ENCODE measurements at places on chromosomes 3 and 15.

GRCh38 chr3:197203714-197204146 is 94.7 kb downstream of the DLG1 start:
- DNase-seq: no peak

DNA sequence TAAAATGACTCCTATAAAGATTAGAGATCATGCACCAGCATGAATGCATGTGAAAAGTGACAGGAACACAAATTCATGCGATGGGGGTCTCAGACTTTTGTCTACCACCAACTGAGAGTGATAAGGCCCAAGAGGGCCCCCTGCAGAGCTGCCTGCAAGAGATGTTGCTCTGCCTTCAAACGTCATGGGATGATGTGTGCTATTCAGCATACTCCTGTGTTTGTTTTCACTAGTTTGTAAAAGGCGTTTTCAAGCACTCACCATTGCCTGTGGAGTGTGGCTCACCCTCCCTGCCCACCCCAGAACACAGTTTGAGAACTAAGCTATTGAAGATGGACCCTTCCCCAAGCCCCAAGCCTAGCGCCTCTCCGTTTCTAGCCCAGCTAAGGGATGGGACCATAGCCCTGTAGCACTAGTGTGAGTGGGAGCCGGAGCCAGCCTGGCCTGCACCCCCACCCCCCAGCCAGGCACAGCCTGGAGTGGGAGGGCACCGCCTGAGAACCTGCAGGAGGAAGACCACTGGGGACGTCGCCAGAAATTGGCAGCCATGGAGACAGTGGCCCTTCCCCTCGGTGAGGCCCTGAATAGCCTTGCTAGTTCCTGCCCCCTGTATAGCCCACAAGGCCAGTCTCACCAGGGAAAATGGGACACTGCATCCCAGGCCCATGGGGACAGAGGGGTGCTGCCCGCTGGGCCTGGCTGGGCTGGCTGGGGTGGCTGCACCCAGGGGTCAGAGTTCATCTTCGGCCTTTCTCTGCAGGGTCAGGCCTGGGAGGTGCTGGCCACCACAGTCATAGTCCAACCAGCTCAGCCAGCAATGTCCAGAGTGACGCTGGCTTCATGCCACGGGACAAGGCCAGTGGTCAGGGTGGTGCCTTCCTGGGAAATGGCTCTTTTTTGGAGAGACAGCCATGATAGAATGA is 22.6 kb upstream of the KLF13 start:
- no peak for DNase-seq

DNA sequence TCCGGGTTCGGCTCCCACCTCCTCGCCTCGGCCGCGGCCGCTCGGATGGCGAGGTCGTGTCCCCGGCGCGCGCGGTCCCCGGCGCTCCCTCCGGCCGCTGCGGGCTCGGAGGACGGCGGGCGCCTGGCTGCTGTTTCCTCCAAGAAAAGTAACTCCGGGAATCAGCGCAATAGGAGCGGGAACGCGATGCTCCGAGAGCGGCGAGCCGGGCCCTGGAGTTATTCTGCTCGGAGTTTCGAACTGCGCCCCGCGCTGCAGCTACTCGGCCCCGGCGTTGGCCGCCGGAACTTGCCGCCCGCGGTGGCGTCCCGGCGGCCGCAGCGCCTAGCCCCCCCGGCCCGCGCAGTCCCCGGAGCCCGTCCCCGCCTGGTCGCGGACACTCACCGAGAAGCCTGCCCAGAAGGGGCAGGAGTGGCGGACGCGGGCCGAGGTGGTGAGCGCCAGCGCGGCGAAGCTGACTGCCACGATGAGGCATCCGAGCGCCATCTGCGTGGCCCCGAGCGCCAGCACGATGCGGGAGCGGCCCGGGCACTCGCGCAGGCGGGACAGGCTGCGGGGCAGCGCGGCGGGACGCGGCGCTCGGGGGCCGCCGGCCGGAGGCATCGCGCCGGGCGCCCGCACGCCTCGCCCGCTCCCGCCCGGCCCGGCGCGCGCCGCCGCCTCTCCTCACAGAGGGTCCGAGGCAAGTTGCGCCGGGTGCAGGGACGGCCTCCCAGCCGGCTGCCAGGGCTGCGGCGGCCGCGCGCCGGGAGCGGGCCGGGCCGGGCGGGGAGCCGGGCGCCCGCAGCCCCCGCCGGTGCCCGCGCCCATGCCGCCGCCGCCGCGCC is 251.9 kb downstream of the TJP1 start:
- DNase-seq: no peak

DNA sequence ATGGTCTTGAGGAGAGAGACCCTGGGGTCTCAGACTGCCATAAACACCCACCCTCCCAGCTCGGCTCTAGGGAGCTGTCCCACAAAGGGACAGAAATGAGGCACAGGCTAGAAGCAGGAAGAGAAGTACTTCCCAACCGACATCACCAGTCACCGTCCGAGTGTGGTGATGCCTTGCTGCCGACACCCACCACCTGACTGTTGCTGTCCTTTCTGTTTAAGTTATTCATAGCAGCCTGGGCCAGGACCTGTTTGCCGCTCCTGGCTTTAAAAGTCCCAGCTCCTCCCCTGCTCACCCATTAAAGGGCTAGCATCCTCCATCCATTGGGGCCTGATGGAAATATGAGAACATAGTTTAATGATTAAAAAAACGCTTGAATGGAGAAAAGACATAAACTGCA is 13.2 kb upstream of the SPG11 start:
- DNase-seq: no peak

DNA sequence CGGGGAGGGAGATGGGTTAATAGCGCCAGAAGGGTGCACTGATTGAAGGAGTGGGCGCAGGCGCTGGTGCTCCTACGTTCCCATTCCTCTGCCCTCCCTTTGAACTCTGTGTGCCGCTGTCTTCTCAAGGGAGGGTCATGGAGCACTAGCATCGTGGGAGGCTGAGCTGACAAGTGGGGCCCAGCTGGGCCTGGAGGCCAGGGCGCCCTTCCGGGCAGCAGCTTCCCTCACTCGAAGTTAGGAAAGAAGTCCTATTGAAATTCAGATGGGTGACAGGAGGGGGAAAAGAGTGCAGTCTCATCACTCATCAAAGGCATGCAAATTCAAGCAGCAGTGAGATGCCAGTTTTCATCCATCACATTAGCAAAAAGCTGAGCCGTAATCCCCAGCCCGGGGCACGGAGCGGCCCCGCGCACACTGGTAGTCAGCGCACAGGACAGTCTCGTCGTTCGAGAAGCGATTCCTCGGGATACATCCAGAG is 128.2 kb downstream of the LRRK1 start:
- DNase-seq: no peak

GRCh38 chr3:128610451-128611070 is 40.1 kb downstream of the RPN1 start:
- no peak for DNase-seq

DNA sequence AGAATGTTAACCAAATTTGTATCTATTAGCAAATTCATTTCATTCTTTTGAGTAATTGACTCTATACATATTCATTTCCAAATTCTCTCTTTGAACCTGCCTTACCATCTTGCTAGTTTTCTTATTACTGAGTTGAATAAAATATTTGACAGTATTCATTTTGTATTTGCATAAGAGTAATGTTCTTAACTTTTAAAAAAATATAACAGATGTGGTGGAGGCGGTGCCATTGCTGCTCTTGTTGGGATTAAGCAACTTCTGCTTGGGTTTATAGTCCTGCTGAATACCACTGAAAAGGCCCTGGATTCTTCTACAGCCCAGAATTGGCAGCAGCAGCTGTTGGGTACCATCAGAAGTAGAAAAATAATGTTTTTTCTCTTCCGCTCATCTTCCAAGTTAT is 148.9 kb upstream of the PEX5L start:
- no peak for DNase-seq

DNA sequence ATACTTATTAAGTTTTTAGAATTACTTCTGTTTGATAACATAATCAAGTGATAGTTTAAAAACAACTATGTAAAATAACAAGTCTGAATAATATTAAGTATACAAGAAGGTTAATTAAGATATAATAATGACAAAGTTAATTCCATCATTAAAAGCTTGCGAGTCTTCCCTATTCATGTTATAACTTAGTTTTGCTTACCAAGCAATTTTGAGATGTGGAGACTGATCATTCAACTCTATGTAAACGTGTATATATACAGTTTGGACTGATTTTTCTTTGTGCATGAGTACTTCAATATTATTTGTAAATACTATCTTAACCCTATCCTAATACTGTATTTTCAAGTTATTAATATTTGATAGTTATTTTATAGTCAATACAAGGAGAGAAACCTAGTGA is 870.9 kb downstream of the GBE1 start:
- no peak for DNase-seq

GRCh38 chr3:27213450-27213849 is 155.7 kb downstream of the NEK10 start:
- no peak for DNase-seq

DNA sequence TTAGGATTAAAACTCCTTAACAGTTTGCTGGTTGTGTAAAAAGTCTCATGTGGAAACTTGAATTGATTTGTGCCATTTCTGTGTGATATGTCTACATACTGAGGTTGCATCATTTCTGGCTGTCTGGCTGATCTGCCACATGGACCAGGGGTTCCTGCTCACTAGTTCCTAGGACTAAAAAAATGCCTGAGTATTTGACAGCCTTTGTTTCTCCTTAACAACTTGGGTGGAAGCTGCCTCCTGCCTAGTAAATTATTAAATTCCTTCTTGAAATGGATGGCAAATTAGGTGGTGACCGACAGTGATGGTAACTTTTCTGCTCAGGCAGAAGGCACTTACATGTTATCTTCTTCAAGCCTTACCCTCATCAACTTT is 226.9 kb upstream of the MRPL3 start:
- DNase-seq: no peak

DNA sequence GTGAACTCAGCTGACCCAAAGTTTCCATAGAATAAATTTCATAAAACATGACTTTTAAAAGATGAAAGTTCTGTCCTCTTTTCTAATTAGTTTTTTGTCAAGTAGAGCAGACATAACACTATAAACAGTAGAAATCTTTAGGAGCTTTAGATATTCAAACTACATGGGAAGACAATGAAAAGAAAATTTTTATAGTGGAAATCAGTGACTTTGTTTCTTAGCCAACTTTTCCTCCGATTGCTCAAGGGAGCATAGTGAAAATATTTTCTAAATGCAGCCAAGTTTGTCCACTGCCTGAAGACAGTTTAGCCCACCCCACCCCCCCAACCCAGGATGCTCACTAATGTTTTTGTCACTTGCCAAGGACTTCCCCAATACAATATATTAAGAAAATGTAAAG is 114.9 kb downstream of the PLD1 start:
- DNase-seq: no peak

DNA sequence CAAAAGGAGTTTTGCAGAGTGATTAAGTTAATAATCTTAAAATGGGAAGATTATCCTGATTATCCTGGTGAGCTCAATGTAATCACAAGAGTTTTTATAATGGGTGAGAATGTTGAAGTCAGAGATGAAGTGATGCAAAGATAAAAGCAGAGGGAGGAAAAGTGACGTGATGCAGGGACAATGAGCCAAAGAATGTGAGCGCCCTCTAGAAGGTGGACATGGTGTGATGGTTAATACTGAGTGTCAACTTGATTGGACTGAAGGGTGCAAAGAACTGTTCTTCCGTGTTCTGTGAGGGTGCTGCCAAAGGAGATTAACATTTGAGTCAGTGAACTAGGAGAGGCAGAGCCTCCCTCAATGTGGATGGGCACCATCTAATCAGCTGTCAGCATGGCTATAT is 569.6 kb upstream of the AGTR1 start:
- DNase-seq: no peak

DNA sequence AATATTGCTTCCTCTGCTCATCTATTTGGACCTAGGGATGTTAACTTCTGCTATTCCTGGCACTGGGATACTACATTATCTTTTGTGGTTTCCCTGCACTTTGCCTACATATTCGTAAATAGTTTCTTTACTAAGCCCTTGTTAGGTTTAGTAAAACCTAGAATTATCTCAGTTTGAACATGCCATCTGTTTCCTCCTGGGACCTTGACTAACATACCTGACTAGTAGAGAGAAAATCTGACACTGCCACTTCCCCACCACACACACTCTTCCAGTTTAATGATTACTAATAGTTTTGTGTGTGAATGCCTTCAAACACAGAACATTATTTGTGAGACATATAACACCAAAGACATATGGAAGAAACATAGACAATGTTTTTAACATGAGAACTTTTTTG is 28.2 kb upstream of the SOX2 start:
- DNase-seq: no peak

- DNase-seq: no peak
Observed at GRCh38 chr3:134677196-134677986, 26.6 kb upstream of the KY start.

DNA sequence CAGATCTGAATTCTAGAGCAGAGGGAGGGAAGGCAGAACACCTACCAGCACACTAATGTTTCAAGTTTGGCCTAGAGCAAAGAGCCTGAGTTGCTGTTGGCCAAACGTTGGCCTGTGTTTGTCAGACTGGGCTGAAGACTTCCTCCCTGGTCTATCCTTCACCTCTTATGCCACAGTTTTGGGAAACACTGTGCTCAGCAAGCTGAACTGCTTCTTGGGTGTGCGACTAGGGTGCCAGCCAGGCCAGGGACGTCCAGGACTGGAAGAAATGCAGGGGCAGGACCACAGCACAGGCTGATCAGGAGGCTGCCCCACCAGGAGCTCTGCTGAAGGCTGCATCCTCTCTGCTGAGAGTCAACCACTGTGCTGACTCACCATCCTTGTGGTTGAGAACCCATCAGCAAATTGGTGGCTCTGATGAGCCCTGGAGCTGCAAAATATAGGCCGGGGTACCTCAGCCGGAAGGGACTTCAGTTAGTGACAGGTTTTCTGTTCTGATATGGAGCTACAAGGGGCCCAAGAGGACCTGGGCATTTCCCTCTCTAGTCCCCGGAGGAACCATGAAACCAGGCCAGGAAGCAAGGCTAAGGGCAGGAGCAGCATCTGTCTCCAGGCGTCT is 131.6 kb upstream of the RASGRP1 start:
- DNase-seq: no peak

GRCh38 chr3:134066651-134067530 is 37.2 kb upstream of the SLCO2A1 start:
- no peak for DNase-seq

DNA sequence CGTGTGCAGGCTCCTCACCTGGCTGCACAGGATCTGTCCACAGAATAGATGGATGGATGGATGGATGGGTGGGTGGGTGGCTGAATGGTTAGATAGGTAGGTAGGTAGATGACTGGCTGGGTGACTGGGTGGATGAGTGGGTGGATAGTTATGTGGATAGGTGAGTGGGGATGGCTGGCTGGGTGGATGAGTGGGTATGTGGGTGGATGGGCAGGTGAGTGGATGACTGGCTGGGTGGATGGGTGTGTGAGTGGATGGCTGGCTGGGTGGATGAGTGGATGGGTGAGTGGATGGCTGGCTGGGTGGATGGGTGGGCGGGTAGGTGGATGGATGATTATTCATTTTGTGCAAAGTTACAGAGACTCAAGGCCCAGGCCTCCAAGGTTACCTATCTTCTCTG is 172.9 kb upstream of the CTDSPL start:
- no peak for DNase-seq

GRCh38 chr3:129317848-129318247 is 39.2 kb downstream of the HMCES start:
- no peak for DNase-seq

Measured in kidney glomerular epithelial cell (primary cell).